ENCODE measurements at places on chromosomes 12 and 14.
A peak's percentile ranks its signal among the peaks of the same experiment; 100 is the strongest.

DNA sequence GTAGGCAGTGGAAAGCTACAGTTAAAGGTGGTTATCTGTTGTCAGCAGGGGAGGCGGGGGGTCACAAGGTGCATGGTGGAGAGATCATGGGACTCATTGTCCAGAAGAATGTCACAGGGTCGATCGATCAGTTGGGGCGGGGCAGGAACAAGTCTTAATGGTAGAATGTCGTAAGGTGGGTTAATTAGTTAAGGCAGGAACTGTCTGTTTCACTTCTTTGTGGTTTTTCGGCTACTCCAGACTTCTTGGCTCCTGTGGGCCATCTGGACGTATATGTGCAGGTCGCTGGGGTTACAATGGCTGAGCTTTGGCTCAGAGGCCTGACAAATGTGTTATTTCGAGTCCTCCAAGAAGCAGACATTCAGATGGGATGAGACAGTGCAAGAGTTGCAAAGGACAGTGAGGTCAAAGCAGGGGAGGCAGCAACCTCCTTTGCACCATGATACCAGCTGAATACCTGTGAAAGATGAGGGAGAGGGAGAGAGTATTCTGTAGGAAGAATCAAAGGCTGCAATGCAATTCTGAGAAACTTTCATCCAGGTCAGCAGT is 246.9 kb upstream of the TMEM132C start:
- H3K27me3 ChIP-seq = no peaks in the 10 kb centered on the region
- no peaks in the 10 kb centered on the region for H3K4me1 ChIP-seq
- DNase-seq = no peak
- no peaks in the 10 kb centered on the region for H3K36me3 ChIP-seq
- H3K27ac ChIP-seq = no peak overlapping the region

DNA sequence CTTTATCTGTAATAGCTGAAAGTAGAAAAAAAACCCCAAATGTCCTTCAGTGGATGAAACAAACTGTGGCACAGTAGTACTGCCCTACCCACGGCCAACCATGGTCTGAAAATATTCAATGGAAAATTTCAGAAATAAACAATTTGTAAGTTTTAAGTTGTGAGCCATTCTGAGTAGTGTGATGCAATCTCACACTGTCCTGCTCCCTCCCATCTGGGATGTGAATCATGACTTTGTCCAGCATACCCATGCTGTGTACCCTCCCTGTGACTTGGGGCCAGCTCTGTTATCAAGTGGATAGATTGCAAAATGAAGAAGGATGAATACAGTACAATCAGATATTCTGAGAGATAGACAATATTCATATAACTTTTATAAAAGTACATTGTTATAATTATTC is 106.2 kb downstream of the SMOC1 start:
- no peak for DNase-seq
- no peak overlapping the region for H3K4me3 ChIP-seq
- no peaks in the 10 kb centered on the region for H3K36me3 ChIP-seq

- H3K27ac ChIP-seq = no peak overlapping the region
- no peaks in the 10 kb centered on the region for H3K27me3 ChIP-seq
- no peak overlapping the region for H3K4me3 ChIP-seq
- peaks cover 14% of the 10 kb centered on the region for H3K4me1 ChIP-seq
Observed at GRCh38 chr14:28666961-28667360, 99.6 kb upstream of the FOXG1 start.

DNA sequence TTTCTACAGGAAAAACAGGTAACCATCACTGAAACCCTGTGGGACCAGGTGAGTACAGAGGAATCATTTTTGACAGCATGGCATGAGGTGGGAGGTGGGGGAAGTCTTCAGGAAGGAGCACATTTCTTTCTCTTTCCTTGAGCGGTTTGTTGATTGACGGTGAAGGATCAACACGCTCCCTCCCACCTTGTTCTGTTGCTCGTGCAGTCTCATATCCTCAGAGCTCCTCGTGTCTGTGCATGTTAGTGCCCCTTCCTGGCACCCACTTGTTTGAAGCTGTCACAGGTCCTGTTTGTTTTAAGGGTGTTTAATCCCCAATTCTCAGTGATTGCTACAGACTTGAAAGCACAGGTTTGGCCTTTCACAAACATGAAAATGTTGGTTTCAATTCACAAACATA is 4.4 kb downstream of the C12orf54 start:
- peaks cover 8% of the 10 kb centered on the region for H3K27me3 ChIP-seq
- no peak for DNase-seq
- no peaks in the 10 kb centered on the region for H3K36me3 ChIP-seq
- no peaks in the 10 kb centered on the region for H3K4me1 ChIP-seq
- no peak overlapping the region for H3K4me3 ChIP-seq

GRCh38 chr12:65876898-65877721 is 52.8 kb downstream of the HMGA2 start:
- H3K27me3 ChIP-seq = no peaks in the 10 kb centered on the region
- DNase-seq = peak; percentile 93
- H3K36me3 ChIP-seq = peaks cover 3% of the 10 kb centered on the region
- H3K4me3 ChIP-seq = no peak overlapping the region

Data from endothelial cell of umbilical vein (primary cell).